ENCODE measurements at places on chromosomes 11 and 22.

- DNase-seq = no peak
Measured at GRCh38 chr11:1564535-1565172, 7.4 kb downstream of the DUSP8 start.

DNA sequence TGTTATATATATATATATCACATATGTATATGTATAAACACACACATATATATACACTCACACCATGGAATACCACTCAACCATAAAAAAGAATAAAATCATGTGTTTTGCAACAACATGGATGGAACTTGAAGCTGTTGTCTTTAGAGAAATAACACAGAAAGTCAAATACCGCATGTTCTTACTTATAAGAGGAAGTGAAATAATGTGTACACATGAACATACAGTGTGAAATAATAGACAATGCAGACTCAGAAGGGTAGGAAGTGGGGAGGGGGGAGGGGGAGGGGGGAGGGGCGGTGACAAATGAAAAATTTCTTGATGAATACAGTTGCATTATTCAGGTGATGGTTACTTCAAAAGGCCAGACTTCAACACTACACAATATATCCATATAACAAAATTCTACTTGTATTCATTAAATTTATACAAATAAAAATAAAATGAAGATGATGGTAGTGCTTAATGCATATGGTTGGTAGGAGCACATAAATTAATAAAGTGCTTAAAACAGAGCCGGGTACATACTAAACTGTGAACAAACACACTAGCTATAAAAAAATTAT, 5.8 kb upstream of the OR5B2 start:
- DNase-seq = no peak

- no peak for DNase-seq
Measured at GRCh38 chr11:63767267-63767564, 1.4 kb downstream of the ZFTA start.

GRCh38 chr11:133506023-133506422, 26.3 kb downstream of the OPCML start:
- no peak for DNase-seq

- no peak for DNase-seq
Measured at GRCh38 chr11:96211436-96211835, 131.6 kb downstream of the MAML2 start.

GRCh38 chr11:108890482-108891105, 225.7 kb downstream of the DDX10 start:
- no peak for DNase-seq

DNA sequence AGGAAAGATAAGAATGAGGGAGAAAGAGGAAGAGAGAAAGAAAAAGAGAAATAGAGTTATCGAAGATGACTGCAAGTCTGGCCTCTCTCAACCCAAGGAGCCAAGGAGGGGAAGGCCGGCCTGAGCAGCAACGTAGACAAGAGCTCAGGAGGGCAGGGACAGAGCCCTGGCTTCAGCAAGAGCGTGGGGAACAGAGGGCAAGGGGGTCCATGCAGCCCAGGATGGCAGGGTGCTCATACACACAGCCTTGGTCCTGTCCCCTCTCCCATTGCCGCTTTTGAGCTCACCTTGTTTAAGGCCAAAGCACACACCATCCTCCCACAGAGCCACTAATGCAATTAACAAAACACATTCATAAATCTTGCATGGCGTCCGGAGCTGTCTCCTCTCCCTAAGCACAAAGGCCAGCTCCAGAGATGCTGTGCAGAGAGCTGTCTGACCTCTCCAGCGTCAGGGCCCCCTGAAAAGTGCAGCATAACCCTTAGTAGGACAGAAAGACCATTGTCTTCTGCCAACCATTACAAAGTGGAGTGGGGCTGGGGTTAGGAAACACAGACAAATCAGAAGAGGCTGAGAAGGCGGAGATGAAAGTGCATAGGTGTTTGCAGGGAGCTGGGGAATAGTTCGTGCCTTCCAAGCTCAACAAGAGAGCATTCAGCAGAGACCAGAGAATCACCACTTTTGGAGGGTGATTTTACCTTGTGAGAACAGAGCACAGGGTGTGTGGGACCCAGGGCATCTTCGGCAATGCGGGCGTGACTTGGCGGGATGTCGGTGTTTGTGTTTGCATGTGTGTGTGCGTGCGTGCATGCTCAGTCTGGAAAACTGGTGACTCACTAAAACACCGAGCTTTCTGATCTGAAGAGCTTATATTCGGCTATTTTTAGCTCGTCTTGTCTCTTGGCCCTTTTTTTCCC, 28.2 kb upstream of the JAM3 start:
- no peak for DNase-seq

DNA sequence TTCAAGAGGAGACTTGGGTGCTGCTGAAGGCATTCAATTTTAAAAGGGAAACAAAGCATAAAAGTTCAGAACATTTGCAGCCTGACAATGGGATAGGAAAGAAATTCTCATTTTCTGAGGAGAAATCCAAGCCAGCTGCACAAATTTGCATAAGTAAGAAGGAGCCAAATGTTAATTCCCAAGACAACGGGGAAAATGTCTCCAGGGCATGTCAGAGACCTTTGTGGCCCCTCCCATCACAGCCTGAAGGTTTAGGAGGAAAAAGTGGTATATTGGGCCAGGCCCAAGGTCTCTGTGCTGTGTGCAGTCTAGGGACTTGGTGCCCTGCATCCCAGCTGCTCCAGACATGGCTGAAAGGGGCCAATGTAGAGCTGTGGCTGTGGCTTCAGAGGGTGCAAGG, 12.7 kb upstream of the OR51F1 start:
- no peak for DNase-seq

- DNase-seq = no peak
Measured at GRCh38 chr11:76194872-76195668, 11.2 kb downstream of the WNT11 start.

GRCh38 chr22:39234472-39234787, 10.4 kb downstream of the PDGFB start:
- DNase-seq = no peak

DNA sequence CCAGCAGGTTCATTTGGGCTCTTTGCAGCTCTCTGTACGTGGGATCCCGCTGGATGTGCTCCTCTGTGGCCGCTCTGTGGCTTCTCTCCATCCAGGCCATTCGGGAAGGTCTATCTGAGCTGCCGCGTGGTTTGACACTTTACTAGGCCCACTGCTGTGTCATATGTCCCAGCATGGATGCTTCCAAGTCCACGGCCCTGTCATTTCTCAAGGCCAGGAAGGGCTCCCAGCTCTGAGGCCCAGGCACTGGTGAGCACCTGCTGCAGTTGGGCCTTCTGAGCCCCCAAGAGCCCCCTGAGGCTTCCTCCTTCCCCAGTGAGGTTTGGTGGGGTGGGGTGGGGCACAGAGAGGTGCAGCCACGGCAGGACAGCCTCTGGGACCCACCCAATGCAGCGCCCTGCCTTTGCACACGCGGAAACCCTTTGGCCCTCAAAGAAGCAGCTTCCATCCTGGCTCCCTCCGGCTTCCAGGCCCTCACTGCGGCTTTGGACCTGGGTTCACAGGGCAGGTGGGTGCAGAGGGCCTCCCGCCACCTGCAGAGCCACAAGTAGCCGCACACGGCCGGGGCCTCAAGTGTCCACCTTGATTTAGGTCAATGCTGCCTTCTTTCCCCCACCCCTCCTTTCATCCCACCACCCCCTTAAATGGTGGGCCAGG, 44.5 kb upstream of the FGF3 start:
- no peak for DNase-seq

DNA sequence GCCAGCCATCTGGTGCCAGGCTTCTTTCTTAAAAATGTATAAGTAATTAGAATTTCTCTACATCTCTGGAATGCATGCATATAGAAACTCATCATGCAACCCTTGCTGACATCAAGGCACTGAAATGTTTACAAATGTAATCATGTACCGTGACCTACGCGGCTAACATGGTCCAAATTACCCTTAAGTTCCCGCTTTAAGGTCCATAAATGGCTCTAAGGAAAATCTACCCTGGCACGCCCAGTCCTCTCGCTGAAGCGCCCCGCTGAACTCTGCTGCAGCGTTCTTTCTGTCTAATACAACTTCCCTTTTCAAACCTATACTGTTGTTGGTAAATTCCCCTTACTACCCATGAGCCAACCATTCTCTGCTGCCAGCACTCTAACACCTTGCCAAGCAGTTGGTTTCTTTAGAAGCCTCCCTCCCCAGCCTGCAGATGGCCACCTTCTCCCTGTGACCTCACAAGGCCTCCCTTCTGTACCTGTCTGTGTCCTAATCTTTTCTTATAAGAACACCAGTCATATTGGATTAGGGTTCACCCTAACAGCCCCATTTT, 13.5 kb upstream of the HMOX1 start:
- DNase-seq = no peak

DNA sequence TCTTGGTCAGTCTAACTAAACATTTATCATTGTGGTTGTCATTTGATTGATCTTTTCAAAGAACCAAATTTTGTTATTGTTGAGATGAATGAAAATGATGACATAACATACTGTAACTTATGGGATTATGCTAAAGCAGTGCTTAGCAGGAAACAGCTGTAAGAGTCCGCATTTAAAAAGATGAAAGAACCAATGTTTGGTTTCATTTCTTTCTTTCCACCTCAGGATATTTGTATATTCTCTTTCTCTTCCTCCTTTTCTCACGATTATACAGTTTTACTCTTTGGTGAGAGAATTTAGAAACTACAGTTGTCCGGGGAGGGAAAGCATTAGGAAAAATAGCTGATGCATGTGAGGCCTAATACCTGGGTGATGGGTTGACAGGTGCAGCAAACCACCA, 23.1 kb downstream of the PIH1D2 start:
- DNase-seq = no peak

DNA sequence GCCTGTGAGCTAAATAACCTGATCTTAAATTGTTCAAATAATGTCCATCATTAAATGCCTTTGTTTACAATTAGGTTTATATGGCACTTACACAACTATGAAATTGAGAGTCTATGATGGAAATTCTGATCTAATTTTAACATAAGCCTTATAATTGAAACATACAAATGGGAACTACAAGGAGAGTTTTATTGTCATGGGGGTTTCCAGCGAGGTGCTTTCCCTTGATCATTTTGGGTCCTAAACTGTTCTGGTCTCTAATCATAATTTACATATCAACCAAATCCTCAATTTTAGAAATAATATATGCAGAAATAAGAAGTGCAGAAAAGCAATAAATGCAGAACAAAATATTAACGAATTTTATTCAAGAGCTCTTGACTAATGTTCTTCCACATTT, 44.9 kb downstream of the RRAS2 start:
- DNase-seq = no peak

- DNase-seq = no peak
Measured at GRCh38 chr11:131145791-131146190, 224.6 kb upstream of the NTM start.

DNA sequence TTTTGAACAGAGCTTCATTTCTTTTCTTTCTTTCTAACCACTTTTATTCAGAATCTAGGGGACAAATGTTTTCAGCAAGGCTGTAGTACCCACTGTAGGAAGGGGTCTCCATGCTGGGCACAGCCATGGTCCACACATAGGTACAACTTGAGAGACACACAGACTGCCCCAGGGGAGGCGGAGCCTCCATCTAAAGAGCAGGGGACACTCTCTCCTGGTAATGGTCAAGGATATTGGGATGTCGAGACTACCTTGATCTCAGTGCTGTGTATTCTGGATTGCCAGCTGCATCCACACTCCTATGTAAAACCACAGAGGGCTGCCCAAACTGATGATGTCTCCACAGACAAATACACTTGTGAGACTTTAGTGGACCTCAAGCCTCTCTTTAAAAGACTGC, 2.9 kb upstream of the APOL3 start:
- no peak for DNase-seq
